ENCODE measurements at places on chromosomes 7 and 10.

GRCh38 chr7:158904599-158904998 lies 48.2 kb downstream of the DYNC2I1 start:
- 0 out of 2 replicates have a peak, but pooled peaks cover 15% of the 10 kb centered on the region for H3K36me3 ChIP-seq
- no peaks in the 10 kb centered on the region for H3K27me3 ChIP-seq
- DNase-seq: no peak
- no peak overlapping the region for H3K4me3 ChIP-seq

DNA sequence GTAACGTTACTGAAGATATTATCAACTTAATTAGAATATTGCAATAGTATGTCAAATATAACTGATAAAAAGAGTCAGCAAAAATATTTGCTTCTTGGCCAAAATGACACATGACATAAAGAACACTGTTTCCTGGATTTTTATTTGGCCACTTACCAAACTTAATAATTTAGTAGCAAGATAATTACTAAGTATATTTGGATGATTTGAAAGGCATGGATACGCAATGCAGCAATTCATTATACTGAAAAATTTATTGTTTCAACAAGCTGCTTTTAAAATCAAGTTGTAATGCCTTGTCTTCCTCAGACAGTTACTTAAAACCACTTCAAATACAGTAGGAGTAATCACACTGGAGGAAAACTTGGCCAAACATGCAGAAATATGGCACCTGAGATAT lies 234.0 kb downstream of the SEMA3E start:
- no peaks in the 10 kb centered on the region for H3K36me3 ChIP-seq
- no peak for DNase-seq
- no peak overlapping the region for H3K27ac ChIP-seq
- no peak overlapping the region for H3K4me3 ChIP-seq
- H3K4me1 ChIP-seq: no peaks in the 10 kb centered on the region

- no peak overlapping the region for H3K4me3 ChIP-seq
- no peaks in the 10 kb centered on the region for H3K36me3 ChIP-seq
- H3K27me3 ChIP-seq: peaks cover 74% of the 10 kb centered on the region
- no peaks in the 10 kb centered on the region for H3K4me1 ChIP-seq
- H3K27ac ChIP-seq: no peak overlapping the region
- no peak for DNase-seq
Measured at GRCh38 chr10:70053218-70053840, 683 bp downstream of the MACROH2A2 start.

DNA sequence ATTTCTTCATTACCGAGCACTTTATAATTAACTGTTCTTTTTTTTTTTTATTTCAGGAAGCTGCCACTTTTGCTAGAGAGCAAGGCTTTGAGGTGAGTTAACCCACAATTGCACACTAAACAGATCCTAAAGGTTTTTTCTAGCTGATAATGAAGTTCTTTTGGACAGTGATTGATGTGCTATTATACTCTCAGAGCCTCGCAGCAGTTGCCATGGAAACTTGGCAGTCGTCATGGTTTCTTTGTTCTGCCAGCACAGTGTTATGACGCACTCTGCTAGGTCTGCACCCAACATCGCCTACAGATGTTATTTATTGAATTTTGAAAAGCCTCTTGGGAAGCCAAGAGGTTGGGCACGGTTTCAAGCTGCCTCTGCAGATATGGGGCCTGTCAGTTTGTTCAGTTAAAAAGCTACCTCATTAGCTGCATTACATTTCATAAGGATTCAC lies 237.2 kb upstream of the KAT6B start:
- H3K27me3 ChIP-seq: no peaks in the 10 kb centered on the region
- H3K36me3 ChIP-seq: 0 out of 2 replicates have a peak, but pooled peaks cover 4% of the 10 kb centered on the region
- H3K27ac ChIP-seq: no peak overlapping the region
- H3K4me3 ChIP-seq: no peak overlapping the region

DNA sequence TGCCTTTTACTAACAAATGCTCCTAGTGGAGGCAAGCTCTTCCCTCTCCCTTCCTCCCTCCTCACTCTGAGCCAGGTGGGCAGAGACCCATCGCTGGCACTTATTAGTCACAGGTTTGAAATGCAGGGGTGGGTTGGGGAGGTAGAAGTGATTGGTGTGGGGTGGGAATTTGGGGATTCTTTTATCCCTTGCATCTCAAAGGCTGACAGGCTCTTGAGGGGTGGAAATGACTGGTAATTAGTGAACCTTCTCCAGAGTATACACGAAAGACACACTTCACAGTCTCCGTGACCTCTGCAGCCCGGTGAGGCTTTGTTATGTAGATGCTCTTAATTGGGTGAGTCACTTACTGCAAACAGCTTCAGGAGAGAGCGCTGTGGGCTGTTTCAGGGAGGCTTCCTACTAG lies 13.9 kb upstream of the LRMDA start:
- DNase-seq: no peak
- no peak overlapping the region for H3K27ac ChIP-seq
- H3K27me3 ChIP-seq: no peaks in the 10 kb centered on the region
- H3K4me3 ChIP-seq: no peak overlapping the region

DNA sequence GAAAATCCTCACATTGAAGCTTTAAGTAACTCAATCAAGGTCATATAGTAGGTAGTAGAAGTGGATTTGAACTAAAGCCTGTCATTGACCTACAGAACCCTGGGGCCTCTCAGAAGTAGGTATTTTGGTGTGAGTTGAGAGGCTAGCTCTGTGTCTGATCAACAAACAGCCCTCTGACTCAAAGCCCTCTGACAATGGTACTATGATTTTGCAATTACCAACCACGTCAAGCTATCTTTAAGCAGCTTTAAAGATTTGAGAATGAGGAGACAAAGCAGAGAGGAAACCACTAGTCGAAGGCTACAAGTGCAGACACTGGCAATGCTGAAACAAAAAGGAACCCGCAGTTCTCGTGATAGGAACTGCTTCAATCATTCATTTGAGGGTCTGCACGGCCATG lies 19.0 kb upstream of the PDE1C start:
- no peaks in the 10 kb centered on the region for H3K27me3 ChIP-seq
- no peak overlapping the region for H3K27ac ChIP-seq
- no peaks in the 10 kb centered on the region for H3K36me3 ChIP-seq
- no peak overlapping the region for H3K4me3 ChIP-seq

DNA sequence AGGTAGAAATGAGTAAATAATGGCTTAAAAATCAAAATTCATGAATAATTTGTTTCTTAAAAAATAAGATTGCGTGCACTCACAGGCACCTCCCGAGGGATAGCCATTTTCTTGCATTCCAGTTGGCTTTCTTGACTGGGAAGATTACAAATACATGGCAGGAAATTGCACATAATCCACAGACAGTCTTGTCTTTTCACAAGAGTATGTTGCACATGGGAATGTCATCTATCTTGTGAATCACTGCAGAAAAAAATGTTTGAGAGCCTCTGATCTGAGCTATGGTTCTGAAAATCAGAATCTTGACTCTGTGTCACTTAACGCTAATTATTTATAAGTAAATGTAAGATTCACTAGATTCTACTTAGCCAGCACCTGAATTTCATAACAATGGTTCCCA lies 74.1 kb upstream of the PRKG1 start:
- no peak for DNase-seq
- H3K27me3 ChIP-seq: no peaks in the 10 kb centered on the region
- no peaks in the 10 kb centered on the region for H3K36me3 ChIP-seq
- no peaks in the 10 kb centered on the region for H3K4me1 ChIP-seq

GRCh38 chr10:129043691-129044090 lies 423.4 kb upstream of the MGMT start:
- peaks cover 50% of the 10 kb centered on the region for H3K27me3 ChIP-seq
- H3K4me1 ChIP-seq: no peaks in the 10 kb centered on the region
- no peak overlapping the region for H3K4me3 ChIP-seq
- H3K27ac ChIP-seq: no peak overlapping the region

GRCh38 chr7:76296743-76297740 lies 5.4 kb upstream of the HSPB1 start:
- no peaks in the 10 kb centered on the region for H3K27me3 ChIP-seq
- H3K36me3 ChIP-seq: no peaks in the 10 kb centered on the region
- peaks cover 75% of the 10 kb centered on the region for H3K4me1 ChIP-seq

- H3K27ac ChIP-seq: peak overlapping the region; percentile 88
- H3K27me3 ChIP-seq: no peaks in the 10 kb centered on the region
- no peak overlapping the region for H3K4me3 ChIP-seq
- peaks cover 59% of the 10 kb centered on the region for H3K4me1 ChIP-seq
Measured at GRCh38 chr10:110528224-110528996, 30.7 kb downstream of the DUSP5 start.

DNA sequence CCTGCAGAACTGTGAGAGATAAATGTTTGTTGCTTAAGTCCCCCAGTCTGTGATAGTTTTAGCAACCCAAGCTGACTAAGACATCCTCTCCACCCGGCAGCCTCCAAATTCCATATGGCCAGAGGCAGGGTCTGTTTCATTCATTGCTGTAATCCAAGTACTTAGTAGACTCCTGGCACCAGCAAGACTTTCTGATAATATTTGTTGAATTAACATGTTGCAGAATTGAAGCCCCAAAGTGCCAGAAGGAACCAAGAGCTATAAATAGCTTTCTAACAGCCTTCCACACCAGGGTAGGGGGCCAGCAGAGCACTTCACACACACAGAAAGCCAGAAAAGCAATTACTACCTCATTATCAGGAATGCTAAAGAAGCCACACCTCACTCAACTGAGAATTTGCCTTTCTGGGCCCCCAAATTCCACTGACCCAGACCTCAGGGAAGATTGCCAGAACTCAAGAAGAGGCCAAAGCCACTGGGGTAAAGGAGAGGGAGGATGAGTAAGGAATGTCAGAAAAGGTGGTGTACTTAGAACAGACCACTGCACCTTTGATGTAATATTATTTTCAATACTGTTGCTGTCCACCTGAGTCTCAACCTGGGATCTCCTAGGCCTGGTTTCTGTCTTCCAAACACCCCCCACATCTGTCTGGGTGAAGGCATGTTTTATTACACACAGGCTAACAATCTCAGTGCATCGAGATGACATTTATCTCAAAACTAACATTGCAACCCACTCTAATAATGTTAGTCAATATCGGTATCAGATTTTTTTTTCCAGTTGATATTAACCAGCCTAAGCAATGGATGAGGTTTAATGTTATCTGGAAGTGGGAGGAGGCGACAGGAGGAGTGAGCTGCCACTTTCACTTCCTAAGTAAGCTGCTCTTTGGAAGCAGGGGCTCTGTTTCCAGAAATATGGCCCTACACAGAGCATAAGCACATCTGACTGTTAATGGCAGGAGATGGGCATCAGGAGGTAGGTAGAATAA lies 5.5 kb downstream of the NOD1 start:
- H3K4me3 ChIP-seq: no peak overlapping the region
- no peak overlapping the region for H3K27ac ChIP-seq
- peak; percentile 24 for DNase-seq
- peaks cover 20% of the 10 kb centered on the region for H3K4me1 ChIP-seq
- H3K27me3 ChIP-seq: no peaks in the 10 kb centered on the region
- no peaks in the 10 kb centered on the region for H3K36me3 ChIP-seq

DNA sequence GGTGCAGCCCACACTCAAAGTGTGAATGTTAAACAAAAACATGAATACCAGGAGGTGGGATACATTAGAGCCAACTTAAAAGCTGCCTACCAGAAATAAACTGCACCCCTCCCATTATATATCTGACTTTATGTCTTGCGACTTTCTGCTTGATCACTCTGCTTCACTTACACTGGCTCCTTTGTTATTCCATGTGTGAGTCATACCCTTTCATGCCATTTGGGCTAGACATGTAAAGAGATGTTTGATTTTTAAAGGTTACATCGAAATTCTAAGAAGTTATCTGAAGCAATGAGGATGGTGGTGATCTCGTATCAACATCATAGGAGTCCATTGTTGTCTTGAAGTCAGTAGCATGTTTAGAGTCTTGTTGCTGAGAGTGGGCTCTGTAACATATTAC lies 31.6 kb upstream of the ETV1 start:
- no peaks in the 10 kb centered on the region for H3K4me1 ChIP-seq
- no peaks in the 10 kb centered on the region for H3K27me3 ChIP-seq
- H3K4me3 ChIP-seq: no peak overlapping the region
- H3K36me3 ChIP-seq: no peaks in the 10 kb centered on the region
- no peak for DNase-seq

- no peaks in the 10 kb centered on the region for H3K27me3 ChIP-seq
- no peak overlapping the region for H3K4me3 ChIP-seq
- no peaks in the 10 kb centered on the region for H3K36me3 ChIP-seq
- H3K27ac ChIP-seq: no peak overlapping the region
Measured at GRCh38 chr7:94449151-94449725, 54.5 kb downstream of the COL1A2 start.

GRCh38 chr7:106444068-106444655 lies 159.4 kb upstream of the NAMPT start:
- no peak for DNase-seq
- no peaks in the 10 kb centered on the region for H3K27me3 ChIP-seq
- no peak overlapping the region for H3K27ac ChIP-seq
- no peak overlapping the region for H3K4me3 ChIP-seq

DNA sequence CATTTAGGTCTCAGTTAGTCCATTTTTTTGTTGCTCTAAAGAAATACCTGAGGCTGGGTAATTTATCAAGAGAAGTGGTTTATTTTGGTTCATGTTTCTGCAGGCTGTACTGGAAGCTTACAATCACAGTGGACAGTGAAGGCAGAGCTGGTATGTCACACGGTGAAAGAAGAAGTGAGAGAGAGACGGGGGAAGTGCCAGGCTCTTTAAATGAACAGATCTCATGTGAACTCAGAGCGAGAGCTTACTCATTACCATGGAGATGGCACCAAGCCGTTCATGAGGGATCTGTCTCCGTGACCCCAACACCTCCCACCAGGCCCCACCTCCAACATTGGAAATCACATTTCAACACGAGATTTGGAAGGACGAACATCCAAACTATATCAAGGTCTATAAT lies 18.9 kb upstream of the PNLIPRP3 start:
- no peak overlapping the region for H3K27ac ChIP-seq
- H3K36me3 ChIP-seq: no peaks in the 10 kb centered on the region
- no peak for DNase-seq
- H3K4me3 ChIP-seq: no peak overlapping the region

GRCh38 chr7:43590862-43591557 lies 8.1 kb downstream of the STK17A start:
- peaks cover 22% of the 10 kb centered on the region for H3K36me3 ChIP-seq
- peaks cover 53% of the 10 kb centered on the region for H3K4me1 ChIP-seq
- H3K27me3 ChIP-seq: no peaks in the 10 kb centered on the region

- H3K36me3 ChIP-seq: peaks cover 20% of the 10 kb centered on the region
- peaks cover 41% of the 10 kb centered on the region for H3K4me1 ChIP-seq
- H3K27me3 ChIP-seq: no peaks in the 10 kb centered on the region
- H3K4me3 ChIP-seq: peak overlapping the region; percentile 17
Measured at GRCh38 chr7:128742206-128742605, 3.0 kb downstream of the CALU start.

GRCh38 chr7:93723424-93724124 lies 149.1 kb upstream of the CALCR start:
- H3K36me3 ChIP-seq: no peaks in the 10 kb centered on the region
- no peak overlapping the region for H3K4me3 ChIP-seq
- no peaks in the 10 kb centered on the region for H3K4me1 ChIP-seq
- no peaks in the 10 kb centered on the region for H3K27me3 ChIP-seq

DNA sequence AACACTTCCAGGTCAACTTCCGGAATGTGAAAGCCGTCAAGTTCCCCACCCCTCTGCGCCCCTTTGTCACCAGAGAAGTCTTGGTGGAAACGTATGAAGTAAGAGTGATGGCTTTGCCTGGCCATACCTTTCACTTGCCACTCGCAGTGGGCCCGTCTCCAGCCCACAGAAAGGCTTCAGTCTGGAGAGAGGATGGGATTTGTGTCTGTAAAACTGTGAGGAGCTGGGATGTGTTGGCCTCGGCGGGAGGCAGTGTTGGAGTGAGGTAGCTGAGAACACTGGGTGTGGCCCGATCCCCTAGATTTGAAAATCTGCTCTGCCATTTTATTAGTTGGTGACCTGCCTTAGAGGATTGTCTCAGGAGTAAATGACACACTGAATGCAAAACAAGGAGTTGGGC lies 6.4 kb downstream of the ADCK2 start:
- no peaks in the 10 kb centered on the region for H3K27me3 ChIP-seq
- peak; percentile 20 for DNase-seq
- no peak overlapping the region for H3K27ac ChIP-seq
- H3K4me1 ChIP-seq: peaks cover 13% of the 10 kb centered on the region
- 0 out of 2 replicates have a peak, but pooled peaks cover 12% of the 10 kb centered on the region for H3K36me3 ChIP-seq
- H3K4me3 ChIP-seq: no peak overlapping the region
